Activated CD4-positive, alpha-beta T cell treated with anti-CD3 and anti-CD28 coated beads, Interleukin-2, Interleukin-6, amounts not matched to agents 100 ng/mL and 50 ng/mL, durations not matched to agents 16 hours and 8 hours (primary cell): ENCODE measurements at places on chromosomes 5 and 9.

DNA sequence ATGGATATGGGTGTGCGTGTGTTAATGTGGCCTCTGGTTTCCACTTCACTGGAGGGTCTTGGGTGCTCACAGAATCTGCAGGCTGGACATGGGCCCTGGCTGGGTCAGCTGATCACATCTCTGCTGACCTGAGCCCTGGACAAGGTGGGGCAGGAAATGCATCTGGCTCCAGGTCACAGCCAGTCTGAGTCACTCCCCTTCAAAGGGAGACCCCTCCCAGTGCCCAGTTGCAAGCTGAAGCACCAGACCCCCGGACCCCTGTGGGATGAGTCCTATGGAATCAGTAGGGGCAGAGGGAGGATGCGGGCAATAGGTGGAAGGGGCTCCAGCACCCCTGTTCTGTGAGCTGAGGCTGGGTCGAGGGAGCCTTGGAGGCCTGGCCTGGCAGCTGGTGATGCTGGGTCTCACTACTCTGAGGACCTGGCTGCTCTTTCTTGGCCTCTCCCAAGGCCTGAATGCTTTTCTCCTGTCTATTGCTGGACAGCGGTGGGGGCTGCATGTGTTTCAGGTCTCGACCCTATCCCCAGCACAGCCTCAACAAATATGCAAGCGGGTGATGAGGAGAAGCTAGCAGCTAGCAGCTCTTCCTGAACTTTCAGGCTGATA lies 54.5 kb downstream of the PHF2 start:
- no peak for DNase-seq

DNA sequence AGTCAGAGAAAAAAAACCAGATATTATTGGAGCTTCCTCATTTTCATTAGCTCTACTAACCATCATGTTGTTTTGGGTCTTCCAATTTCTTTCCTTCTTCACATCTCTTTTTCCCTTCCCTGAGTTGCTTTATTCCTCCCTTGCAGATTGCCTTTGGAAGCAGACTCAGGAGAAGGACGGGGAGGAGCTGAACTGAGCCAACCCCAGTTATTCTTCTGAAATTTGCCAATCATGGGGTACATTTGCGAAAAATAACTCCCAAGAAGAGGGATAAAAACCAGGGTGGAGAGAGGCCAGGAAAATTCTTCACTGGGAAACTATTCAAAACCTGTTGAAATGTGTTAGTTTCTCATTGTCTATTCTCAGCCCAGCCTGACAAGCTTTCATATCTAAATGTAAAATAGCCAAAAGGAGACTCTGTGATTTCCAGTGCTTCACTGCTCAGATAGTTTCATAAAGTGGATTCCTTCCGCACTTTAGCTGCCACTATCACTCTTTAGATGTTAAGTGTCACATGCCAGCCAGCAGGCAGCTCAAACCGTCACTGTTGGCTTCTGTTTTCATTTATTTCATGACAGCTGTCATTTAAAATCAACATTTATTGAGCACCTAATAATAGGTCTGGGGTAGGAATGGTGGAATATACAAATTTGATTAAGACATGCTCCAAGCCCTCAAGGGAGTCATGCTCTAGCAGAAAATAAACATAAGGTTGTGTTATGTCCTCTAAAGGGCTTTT lies 204.5 kb downstream of the SREK1 start:
- DNase-seq = no peak

DNA sequence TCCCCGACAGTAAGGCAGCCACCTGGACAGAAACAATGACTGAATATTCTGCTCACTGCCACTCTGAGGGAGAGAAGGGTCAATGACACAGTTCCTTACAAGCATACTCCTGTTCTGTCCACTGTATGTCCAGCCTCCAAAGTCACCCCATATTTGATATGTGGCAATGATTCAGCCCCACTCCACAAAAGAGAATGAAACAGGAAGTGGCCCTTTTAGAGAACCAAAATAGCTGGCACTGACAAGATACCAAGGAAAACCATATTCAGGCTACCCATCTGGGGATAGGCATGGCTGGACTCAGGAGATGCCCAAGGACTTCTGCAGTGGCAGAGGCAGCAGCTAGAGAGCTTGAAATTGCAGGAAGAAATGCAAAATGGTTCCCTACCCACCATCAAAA lies 12.8 kb upstream of the GFRA3 start:
- no peak for DNase-seq

DNA sequence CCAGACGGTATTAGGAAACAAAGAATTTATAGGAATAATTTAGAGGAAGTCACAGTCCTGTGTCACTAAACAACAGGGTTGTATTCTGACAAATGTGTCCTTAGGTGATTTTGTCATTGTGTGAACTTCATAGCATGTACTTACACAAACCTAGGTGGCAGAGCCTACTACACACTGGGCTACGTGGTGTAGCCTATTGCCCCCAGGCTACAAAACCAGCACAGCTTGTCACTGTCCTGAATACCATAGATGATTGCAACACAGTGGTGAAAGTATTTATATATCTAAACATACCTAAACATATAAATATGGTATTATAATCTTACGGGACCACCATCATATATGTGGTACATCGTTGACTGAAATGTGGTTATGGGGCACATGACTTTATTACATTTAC lies 69.3 kb downstream of the COL23A1 start:
- no peak for DNase-seq

DNA sequence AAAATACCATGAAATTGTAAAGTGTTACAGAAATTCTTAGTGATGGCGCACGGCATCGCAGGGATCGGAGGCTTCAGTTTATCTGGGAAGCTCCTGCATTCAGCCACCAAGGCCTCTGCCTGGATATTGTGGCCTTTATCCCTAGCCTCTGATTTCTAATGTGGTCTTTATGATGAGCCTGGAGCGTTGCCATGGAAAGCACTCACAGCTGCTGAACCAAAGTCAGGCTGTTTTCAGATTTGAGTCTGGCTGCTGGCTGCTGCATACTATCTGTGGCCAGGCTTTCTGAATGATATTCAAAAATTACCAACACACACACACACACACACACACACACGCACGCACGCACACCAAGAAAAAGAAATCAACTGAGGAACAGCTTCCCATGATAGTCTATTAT lies 101.1 kb upstream of the ZNF366 start:
- no peak for DNase-seq

DNA sequence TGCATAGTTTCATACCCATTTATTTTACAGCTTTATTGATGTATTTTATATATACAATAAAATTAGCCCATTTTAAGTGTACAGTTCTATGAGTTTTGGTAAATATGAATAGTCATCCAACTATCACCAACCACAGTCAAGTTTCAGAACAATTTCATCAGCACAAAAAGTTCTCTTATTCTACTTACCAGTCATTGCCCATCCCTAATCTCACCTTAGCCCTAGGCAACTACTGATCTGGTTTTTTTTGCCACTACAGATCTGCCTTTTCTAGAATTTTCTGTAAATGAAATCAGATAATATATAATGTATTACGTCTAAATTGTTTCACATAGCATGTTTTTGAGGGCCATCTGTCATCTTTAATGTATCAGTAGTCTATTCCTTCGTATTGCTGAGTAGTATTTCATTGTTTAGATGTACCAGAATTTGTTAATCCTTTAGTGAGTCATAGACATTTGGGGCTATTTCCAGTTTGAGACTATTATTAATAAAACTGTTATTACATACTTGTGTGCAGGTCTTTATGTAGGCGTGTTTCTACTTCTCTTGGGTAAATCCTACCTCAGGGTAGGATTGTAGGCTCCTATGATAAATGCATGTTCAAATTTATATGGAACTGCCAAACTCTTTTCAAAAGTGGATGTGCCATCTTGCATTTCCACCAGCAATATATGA lies 198.5 kb upstream of the ADAMTSL1 start:
- no peak for DNase-seq

DNA sequence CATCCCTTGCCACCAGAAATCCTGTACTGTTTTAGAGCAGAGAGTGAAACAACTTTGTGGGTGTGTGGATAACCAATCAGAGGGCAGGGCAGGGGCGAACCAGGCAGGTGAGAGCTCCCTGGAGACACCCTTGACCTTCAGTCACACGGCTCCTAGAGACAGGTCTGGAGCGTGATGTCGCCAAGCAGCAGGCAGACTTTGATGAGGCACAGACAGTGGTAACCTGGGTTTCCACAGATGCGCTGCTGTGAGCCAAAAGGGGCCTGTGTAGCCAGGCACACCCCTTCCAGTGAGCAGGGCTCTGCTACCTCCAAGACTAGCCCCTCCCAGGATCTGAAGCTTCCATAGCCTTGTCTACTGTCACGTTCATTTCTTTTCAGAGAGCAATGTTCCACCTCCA lies 317.8 kb upstream of the ADCY2 start:
- DNase-seq = no peak

DNA sequence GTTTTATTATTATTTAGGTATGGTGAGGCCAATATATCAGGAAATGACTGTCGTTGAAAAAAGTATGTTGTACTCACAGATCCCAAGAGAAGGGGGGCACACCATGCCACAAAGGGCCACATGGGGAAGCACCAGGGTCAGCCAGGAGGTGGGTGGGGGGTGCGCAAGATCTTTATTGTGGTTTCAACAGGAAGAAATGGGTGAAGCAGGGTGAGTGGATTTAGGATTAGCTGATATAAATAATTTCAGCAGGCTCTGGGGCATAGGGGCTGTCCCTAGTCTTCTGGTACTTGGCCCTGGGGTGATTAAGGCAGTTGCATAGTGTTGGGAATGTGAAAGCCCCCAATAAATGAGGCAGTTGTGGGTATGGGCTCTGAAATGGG lies 8.6 kb downstream of the PDCD1LG2 start:
- DNase-seq = peak; percentile 41

- no peak for DNase-seq
Measured at GRCh38 chr9:131583337-131583645, 38.0 kb downstream of the PRRT1B start.

DNA sequence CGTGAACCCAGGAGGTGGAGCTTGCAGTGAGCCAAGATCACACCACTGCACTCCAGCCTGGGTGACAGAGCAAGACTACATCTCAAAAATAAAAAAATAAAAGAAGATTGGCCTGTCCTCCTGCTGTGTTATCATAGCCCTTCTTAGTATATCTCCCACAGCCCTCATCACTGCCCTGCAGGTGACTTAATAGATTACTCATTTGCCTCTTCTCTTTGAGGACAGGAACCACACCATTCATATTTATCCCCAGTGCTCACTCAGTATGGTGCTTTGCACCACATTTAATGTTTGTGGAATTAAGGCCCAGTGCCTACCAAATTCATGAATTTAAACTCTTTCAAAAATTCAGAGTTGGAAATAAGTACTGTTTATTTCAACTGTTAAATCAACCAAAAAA lies 10.3 kb downstream of the IDNK start:
- DNase-seq = no peak

DNA sequence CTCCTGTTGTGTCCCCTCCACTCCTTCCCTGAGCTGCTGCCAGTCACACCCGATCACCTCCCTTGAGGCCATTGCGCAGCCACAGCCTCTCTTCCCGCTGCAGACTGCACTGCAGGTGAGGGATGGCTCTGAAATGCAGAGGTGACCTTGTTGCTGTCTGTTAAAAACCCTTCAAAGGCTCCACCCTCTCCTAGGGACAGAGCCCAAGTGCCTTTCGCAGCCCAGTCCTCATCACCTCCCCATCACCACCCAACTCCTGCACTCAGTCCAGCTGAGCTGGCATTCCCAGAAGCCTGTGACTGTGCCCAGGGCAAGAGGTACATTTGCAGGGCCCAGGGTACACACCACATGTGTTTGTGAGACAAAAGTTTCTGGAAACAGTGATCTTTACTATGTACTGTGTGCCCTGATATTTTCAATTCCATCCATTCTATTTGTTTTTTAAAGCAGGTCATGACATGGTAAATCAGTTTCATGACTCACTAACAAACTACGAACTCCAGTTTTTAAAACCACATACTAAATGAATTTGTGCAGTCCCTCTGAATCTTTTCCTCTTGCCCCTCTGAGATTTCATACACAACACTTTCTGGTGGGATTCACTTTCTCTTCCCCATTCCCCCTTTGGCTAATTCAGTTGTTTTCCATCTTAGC lies 73.0 kb upstream of the SPOCK1 start:
- DNase-seq = no peak
